Activated naive CD8-positive, alpha-beta T cell treated with anti-CD3 and anti-CD28 coated beads, Interleukin-2, amount 50 U/mL, for 16 hours (primary cell): ENCODE measurements at places on chromosomes 5 and 9.

GRCh38 chr5:67435032-67435431 lies 238.4 kb upstream of the CD180 start:
- no peak for DNase-seq

DNA sequence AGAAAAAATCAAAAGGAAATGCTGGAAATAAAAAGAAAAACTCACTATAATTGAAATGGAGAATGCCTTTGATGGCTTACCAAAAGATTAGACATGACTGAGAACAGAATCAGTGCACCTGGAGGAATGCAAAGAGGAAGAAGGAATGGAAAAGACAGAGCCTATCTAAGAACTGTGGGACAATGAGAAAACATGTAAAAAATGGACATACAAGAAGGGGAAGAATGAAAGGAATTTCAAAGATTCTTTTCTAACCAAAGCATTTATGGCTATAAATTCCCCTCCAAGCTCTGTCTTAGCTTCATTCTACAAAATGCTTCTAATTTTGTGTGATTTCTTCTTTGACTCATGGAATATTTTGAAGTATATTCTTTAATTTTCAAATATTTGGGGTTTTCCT lies 47.5 kb upstream of the CLK4 start:
- no peak for DNase-seq

DNA sequence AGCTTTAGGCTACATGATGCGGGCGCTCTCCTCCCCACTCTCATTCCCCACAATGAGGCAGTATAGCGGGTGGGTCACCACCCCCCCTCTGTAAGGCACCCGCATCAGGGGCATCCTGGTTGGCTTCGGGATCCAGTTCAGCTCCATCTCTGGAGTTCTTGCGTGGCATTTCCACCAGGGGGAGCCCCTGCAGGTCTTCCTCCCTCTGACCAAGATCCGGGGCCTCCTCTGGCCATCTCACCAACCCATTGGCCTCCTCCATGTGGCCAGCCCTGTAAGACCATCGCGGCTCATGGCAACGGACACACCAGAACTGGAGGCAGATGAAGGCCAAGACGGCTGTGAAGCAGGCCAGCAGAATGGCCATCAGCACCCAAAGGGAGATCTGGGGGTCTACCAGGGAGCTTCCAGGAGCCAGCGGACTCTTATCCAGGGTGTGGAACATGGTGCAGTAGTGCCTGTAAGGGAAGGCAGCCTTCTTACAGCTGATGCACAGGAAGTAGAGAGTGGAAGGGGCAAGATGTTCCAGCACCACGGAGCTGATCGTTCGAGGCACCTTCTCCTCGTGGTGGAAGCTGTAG lies 77.0 kb downstream of the CYFIP2 start:
- DNase-seq, result no peak

- no peak for DNase-seq
These were observed 72.7 kb downstream of the NTNG2 start for GRCh38 chr9:132234535-132234934.

DNA sequence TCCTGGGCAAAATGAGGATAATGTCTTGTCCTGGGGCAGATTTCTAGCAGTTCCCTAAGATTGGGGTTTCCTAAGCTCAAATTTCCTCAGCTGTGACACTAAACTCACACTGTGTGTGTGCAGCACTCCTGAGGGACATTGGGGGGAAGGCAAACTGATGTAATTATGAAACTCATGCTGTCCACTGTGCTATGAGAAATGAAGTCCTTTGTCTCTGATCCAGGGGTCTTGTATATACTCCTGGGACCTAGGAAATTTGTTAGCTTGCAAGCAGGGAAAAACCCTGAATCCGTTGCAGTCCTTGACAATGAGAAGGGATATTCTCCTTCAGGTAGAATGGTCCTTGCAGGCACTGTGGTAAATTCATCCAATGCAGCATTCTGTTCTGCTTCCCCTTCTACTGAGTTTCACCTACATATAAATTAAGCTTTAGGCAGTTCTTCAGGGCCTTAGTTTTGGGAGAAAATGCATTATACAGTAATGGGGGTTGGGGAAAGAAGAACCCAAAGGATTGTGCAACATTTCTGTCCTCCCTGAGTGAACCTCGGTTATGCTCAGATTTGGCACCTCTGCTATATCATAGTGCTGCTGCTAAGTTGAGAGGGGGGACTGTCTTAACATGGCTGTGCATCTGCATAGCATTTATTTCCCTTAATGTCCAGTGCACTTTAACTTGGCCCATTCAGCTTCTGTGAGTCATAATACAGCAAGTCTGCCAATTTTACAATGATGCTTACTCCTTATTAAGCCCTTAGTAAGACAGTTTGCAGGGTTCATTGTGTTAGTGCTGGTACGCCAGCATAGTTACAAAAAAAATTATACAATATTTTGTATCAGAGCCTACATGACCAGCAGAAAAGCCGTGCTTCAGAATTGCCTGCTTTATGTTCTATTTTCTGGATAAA lies 80.2 kb downstream of the PJA2 start:
- DNase-seq, result no peak

GRCh38 chr5:139495638-139496435 lies 13.3 kb upstream of the STING1 start:
- DNase-seq, result no peak

GRCh38 chr9:124733964-124734740 lies 37.0 kb downstream of the NR6A1 start:
- DNase-seq, result no peak

DNA sequence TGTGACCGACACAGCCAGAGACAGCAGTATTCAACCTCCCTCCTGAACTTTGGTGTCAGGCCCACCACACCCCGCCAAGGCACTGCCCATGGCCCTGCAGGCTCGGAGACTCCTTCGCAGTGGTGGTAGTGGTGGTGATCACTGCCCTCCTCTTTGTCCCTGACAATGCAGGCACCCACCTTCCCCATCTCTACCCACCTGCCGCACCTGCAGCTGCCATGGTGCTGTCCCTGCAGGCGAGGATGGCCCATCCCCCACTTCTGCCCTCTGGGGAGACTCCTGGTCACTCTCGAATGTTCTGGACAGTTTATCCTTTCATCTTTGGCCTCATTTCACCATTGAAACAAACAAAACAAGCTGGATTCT lies 4.4 kb upstream of the IL4 start:
- DNase-seq, result no peak

- DNase-seq, result no peak
These were observed 32.9 kb upstream of the MAN2A1 start for GRCh38 chr5:109656829-109657228.

DNA sequence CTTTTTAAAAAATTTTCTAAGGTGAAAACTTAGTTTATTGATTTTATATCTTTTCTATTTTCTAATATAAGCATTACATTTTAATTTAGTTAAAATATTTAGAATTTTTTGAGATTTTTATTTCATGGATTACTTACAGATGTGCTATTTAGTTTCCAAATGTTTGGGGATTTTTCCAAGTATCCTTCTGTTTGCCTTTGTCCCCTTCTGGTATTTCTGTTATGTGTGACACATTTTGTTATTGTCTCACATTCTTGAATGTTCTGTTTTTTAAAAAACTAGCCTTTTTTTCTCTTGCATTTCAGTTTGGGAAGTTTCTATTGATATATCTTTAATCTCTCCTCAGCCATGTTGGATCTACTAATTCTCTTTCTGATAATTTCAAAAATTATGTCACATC lies 234.9 kb downstream of the FAM170A start:
- no peak for DNase-seq

- peak; percentile 8 for DNase-seq
These were observed 60.2 kb downstream of the FBXO38 start for GRCh38 chr5:148443998-148444397.

DNA sequence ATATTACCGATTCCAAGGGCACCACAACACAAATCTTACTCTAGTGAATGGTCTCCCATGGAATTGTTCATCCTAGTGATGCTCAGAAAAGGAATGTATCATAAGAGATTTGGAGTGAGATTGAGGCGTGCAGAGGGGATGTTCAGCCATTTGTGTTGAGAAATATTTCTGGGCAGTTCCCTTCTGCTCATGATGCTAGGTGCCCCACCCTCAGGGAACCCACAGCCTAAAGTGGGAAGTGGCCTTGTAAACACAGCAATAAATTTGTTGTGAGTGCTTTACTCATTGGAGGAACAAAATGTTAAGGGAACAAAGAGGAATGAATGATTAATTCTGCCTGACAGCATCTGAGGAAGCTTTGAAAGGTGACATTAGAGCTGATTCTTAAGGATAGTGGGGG lies 129.9 kb downstream of the TLE4 start:
- DNase-seq, result no peak

- no peak for DNase-seq
These were observed 326.4 kb downstream of the TRIM32 start for GRCh38 chr9:117013440-117013995.

DNA sequence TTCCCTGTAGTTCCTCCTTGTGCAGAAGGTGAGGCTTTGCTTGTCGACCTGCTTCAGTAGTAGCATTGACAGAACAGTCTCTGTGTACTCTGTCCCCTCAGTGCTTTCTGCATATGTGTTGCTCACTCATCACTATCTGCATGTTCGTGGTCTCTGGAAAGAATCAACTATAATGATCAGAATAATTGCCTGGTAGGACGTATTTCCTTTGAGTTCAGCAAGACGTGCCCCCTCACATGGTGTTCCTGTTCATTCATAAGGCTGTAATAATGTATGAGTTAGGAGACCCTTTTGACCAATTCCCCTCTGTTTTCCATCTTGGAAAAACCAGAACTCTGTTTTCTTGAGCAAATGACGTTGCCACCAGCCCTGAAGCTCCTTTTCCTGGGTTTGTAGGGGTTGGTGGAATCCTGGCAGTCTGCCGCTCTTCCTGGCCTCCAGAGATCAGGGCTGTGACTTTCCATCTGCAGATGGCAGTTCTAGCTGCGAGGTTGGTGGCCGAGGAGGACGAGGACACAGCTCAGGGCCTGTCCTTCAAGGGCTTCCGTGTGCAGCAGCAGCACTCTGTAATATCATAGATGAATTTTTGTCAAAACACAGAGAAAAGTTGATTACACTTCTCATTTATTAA lies 61.9 kb downstream of the EXOSC2 start:
- DNase-seq, result no peak

DNA sequence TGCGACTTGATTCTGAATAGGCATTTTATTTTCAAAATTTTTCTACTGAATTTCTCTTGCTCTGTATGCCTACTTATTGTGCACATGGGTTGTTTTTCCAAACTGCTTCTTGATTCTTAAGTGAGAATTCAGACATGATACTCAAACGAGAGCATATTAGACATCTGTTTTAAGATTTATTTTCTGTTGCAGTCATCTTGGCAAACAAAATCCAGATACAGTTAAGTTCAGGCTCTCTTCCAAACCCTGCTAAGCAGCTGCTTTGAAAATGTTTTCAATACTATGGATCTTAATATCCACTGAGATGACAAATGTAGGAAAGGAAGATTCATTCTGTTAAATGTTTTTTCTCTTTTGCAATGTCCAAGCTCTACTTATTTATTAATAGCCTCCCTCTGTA lies 4.5 kb downstream of the TMEM215 start:
- DNase-seq, result no peak

GRCh38 chr5:135322744-135323143 lies 76.3 kb downstream of the MACROH2A1 start:
- DNase-seq, result no peak

GRCh38 chr9:13502484-13502883 lies 223.0 kb upstream of the MPDZ start:
- no peak for DNase-seq

DNA sequence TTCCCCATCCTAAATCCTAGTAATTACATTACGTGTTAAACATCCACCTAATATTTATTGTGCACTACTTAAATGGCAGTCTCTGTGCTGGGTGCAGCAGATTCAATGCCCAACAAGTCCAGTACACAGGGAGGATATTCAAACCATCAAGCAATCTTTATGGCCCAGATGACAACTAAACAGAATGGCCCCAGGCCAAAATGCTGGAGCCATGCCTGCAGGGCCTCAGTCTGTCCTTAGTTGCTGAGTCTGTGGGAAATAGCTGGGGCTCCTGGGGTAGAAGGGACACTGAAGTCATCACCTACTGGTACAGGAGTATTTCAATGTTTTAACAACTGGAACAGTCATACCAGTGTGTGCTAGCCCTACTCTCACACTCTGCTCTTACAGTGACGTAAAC lies 153.5 kb downstream of the ZNF608 start:
- no peak for DNase-seq

GRCh38 chr5:42542106-42542505 lies 118.9 kb downstream of the GHR start:
- no peak for DNase-seq

- DNase-seq, result no peak
These were observed 655.5 kb upstream of the ZNF608 start for GRCh38 chr5:125401724-125402622.

- DNase-seq, result no peak
These were observed 128.3 kb downstream of the BOD1 start for GRCh38 chr5:173488144-173488543.

DNA sequence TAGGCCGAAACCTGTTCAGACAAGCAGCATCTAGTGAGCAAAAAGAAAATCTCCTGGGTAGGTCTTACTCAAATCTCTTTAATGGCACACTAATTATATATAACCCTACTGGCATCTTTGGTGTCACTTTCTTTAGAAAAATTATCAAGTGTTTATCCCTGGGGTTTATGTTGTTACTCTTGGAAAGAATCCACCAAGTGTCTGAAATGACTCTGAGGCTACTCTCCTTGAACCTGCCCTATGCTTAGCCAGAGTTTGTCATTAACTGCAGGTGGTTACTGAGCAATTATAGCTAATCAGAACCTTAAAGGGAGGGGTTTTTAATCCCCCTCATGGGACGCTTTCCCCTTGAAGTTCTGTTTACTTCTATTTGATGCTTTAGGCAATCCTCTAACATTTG lies 381.9 kb downstream of the PLK2 start:
- DNase-seq, result no peak

- DNase-seq, result no peak
These were observed 3.5 kb downstream of the IFNA2 start for GRCh38 chr9:21381448-21382339.

- DNase-seq, result no peak
These were observed 157.8 kb upstream of the PTGER4 start for GRCh38 chr5:40521925-40522324.

- no peak for DNase-seq
These were observed 297.8 kb downstream of the EPB41L4A start for GRCh38 chr5:112121258-112121657.

GRCh38 chr5:169431386-169431785 lies 130.4 kb upstream of the SLIT3 start:
- no peak for DNase-seq

GRCh38 chr9:83662933-83663332 lies 40.0 kb downstream of the IDNK start:
- DNase-seq, result no peak

GRCh38 chr5:61666064-61666621 lies 334.1 kb downstream of the ZSWIM6 start:
- DNase-seq, result no peak

- DNase-seq, result no peak
These were observed 258.6 kb upstream of the CTNND2 start for GRCh38 chr5:12162863-12163262.
